ENCODE measurements at places on chromosomes 6 and 20.

DNA sequence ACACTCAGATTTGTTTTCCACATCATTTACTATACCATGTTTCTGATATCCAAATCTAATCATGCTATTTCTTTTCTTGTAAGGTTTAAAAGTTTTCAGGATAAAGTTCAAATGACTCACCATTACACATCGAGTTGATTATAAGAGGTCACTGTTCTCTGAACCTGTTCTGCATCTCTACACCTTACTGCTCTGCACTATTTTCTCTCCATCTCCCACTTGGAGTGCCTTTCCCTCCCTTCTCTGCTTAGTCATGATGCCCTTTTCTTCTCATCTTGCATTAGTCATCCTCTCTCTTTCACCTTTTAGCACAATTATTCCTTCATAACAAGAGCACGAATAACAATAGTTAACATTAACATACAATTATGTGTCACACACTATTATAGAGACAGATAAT is 37.5 kb upstream of the FUT9 start:
- DNase-seq = no peak

GRCh38 chr6:124356811-124357210 is 553.1 kb downstream of the NKAIN2 start:
- no peak for DNase-seq

DNA sequence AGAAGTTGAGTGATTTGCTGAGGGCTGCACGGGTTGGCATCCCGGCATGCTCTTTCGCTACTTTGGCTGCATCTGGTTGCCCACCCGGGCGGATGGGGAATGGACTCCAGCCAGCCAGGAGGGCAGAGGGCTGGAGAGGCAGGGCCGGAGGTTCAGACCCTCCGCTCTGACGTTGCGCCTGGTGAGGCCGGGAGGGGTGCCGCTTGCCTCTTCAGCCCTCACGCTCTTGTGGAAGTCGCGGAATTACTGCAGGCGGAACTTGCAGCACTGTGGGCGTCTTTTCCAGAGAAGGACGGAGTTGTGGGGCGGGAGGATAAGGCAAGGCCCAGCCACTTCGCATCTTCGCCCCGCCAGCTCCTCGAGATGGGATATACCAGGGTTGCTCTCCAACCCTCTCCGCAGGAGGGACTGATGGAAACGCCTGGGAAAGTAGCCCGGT is 656 bp downstream of the RTEL1 start:
- DNase-seq = no peak

DNA sequence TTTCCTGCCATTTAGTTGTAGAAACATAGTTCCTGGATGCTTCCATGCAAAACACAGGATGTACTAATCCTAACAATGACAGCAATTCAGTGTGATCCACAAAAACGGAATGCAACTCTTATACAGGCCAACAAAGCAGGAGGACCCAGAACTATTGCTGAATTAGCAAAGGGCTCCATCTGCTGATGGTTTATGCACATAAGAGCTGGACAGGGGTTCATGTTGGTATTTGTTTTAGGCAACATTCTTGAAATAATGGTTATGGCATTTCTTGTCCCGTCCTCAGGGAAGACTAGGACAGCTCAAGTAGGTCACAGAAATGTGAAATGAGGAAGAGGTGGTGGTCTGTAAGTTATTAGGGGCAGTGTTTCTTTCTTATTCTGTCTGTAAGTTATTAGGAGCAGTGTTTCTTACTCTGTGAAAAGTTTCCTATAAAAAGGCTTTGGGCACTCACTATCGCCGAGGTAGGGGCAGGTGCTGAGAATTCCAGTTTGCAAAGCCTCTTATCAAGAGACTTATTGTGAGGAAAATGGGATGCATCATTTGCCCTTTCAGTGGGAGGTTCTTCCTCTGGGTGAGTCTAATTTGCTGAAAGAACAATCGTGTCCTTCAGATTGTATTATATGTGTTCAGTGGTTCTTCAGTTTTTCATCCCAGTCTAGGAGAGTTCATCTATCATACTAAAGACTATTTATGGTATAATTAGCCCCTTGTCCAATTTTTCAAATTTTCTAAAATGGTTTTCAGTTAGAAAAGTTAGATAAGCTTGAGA is 171.1 kb downstream of the MCHR2 start:
- DNase-seq = peak; percentile 52

DNA sequence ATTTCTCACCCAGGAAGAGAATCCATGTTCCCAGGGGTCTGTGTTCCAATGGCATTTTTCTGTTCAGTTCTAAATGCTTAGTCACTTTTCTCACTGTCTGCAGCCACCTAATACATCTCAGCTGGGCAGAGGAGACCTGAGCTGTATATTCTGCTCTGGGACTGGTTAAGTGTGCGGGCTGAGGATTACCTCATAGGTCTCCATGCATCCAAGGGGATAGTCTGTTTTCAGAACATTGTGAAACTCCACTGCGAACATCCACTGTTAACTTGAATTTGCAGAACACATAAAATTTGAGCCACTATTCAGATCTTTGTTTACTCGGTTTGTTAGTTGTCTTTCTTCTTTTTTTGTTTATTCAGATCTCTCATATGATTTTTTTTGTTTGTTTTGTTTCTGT is 947.1 kb downstream of the TFAP2A start:
- DNase-seq = no peak

DNA sequence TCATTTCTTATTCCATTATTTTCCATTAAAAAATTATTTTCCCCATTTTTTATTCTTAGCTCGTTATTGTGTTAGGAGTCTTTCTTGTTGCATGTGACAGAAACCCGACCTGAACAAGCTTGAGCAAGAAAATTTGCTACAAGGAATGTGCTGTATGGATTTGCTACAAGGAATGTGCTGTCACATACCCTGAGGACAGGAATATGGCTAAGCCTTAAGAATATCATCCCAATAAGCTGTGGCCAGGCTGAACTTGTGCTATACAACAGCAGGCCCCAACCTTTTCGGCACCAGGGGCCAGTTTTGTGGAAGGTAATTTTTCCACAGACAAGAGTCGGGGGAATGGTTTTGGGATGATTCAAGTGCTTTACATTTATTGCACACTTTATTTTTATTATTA is 114.0 kb downstream of the TRMT11 start:
- DNase-seq = no peak

Data from NCI-H1436 treated with DMSO at 0.1 percent for 48 hours (cell line).